ENCODE measurements at places on chromosomes 2 and 18.

DNA sequence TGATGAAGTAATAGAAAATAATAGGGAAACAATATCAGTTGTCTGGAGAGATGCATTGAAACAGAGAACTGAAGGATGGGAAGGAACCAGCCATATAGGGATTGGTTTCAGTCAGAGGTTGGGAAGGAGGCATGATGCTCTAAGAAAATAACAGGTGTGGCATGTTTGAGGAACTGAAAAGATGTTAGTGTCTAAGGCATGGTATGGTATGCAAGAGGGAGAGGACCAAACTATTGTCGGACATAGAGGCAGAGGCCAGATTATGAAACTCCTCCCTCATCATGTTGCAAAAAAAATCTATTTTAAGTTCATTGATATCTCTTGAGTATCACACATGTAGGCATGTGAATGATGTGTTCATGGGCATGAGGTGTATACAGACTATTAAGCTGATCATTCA lies 48.9 kb upstream of the EMILIN2 start:
- DNase-seq, result no peak

DNA sequence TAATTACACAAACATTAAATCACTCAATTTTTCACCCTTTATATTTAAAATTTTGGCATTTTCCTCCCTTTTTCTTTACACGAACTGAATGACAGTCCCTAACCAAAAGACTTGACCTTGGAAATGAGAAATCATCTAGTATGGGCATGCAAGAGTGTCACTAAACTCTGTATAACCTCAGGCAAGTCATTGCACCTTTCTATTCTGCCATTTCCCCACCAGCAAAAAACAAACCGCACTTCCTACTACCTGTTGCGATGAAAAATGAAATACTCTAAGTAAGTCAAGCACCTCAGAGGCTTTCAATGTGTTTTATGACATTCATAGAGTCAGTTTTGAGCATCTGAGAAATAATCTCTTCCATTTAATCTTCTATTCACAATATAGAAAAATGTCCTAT lies 44.1 kb downstream of the ANKRD44 start:
- no peak for DNase-seq

DNA sequence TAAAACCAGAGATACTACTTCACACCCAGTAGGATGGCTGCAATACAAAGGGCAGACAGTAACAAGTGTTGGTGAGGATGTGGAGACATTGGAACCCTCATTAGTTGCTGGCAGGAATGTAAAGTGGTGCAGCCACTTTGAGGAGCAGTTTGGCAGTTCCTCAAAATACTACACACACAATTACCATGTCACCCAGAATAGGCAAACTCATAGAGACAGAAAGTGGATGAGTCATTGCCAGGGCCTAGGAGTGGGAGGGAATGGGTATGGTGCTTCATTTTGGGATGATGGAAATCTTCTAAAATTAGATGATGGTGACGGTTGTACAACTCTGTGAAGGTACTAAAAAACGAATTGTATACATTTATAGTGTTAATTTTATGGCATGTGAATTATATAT lies 54.8 kb downstream of the ATP9B start:
- no peak for DNase-seq

GRCh38 chr18:3060667-3061580 lies 48.0 kb upstream of the LPIN2 start:
- DNase-seq, result no peak

GRCh38 chr2:72124376-72124775 lies 23.3 kb downstream of the CYP26B1 start:
- no peak for DNase-seq

DNA sequence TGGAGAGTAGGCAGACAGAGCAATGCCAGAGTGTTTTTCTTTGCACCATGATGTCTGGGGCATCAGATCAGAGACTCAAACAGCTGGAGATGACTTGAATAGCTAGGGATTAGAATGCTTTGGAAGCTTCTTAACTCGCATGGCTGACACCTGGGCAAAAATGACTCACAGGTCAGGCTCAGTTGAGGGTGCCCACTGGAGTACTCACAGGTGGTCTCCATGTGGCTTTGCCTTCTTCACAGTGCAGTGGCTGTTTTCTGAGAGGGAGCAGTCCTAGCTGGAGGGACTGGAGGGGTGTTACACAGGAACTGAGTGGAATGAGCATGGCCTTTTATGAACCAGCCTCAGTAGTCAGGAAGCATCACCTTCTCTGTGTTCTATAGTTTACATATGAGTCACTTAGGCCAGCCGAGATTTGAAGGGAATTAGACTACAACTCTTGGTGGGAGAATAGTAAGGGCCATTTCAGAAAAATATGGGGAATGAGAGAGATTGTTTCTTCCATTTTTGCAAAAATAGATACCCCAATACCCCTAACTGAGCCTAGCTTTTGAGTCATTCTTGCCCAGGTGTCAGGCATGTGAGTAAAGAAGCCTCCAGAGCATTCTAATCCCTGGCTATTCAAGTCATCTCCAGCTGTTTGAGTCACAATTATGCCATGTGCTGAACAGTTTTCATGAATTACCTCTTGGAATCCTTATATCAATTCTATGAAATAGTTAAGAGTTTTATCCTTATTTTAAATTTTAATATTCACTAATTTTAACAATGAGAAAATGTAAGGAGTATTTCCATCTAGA lies 7.1 kb upstream of the PPP1R1C start:
- no peak for DNase-seq

DNA sequence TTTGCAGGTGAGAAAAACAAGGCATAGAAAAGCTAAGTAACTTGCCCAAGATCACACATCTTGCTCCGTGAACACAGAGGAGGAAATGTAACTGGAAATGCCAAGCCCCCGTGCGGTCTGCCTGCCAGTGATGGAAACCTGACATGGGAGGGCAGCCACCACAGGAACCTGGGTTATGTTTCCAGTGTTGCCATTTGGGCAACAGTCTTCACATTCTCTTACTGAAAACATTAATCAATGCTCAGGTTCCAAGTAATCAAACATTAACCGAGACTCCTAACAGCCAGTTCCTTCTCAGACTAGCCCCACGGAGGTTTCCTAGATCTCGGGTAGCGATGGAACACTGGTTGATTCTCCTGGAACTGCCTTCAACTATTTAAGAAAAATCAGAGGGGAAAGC lies 2.5 kb downstream of the TGFA start:
- no peak for DNase-seq

- no peak for DNase-seq
Observed at GRCh38 chr2:172908275-172908674, 167.4 kb upstream of the MAP3K20 start.

- DNase-seq, result no peak
Observed at GRCh38 chr2:3487028-3487425, 32.3 kb downstream of the ADI1 start.

DNA sequence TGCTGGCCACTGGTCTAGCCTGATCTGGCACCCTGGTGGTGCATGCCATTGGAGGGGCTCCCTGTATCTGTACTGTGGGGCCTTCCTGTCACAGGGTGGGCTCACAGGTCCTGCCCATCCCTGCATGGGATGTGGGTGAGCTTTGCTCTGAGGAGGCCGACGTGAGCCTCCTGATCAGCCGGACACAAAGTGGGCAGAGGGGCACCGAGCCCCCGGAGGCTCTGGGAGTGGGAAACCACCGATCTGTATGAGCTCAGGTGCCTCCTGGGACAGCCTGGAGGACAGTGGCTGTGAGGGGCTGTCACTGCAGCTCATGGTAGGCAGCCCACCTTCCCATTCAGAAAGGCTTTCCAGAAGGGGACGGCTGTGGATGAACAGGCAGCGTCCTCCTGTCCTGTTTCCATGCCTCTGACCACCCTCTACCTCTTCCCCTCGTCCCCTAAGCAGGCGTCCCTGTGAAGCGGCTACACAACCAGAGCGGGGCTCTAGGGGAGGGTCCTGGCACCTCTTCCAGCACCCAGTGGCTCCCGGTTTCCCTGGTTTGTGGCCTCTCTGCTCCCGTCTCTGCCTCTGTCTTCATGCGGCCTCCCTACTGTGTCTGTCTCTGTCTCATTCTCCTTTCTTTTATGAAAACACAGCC lies 112.5 kb upstream of the OTOS start:
- DNase-seq, result no peak

- peak; percentile 64 for DNase-seq
Observed at GRCh38 chr2:40668425-40668824, 216.5 kb upstream of the SLC8A1 start.

DNA sequence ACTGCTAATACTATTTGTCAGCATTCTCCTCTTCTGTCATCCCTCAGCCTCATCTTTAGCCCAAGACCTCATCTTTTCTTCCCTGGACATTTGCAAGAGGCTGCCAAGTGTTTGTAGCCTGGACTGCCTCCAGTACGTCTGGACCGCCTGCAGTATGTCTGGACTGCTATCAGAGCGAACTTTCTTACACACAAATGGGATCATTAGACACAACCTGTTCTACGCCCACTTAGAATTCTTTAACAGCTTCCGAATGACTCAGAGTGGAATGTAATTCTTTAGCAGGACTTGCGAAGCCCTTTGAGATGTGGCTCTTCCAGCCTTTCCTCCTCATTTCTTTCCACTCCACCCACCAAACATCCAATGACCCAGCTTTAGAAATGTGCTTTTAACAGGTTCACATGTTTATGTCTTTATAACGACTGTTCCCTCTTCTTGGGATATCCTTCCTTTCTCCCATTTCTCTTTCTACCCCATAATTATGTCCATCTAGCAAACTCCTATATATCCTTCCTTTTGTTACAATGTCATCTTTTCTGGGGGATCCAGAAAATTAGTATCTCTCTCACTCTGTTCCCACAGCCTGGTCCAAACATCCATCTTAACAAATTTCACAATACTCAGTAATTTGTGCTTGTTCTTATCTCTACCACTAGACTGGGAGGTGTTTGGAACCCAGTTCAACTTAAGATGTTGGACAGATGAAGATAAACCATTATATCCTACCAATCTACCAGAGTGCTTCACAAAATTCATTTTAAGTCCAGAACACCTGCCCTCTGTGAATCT lies 171.3 kb upstream of the PGAP1 start:
- peak; percentile 89 for DNase-seq

GRCh38 chr2:219037783-219038499 lies 3.4 kb downstream of the CFAP65 start:
- no peak for DNase-seq

DNA sequence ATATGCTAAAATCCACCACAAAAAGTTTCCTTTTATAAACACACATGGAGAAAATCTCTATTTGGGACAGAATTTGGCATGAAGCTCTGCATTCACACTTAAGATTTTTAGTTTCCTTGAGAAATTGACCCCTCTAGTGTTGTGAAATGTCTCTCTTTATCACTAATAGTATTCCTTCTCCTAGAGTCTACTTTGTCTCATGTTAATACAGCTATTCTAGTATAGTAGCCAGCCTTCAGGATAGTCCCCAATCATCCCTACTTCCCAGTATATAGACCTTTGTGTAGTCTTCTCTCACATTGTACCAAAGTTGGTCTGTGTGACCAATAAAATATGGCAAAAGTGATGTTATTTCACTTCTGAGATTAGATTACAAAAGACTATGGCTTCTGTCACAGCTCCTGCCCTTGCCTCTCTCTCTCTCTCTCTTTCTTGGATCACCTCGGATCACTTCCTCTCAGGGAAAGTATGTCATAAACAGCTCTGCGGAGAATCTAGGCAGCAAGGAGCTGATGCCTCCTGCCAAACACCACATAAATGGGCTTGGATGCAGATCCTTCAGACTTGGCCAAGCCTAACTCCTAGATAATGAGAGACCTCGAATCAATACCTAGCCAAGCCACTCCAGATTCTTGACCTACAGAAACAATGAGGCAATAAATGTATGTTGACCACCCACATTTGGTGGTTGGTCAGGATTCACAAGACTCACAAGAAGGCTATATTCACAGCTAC lies 59.7 kb upstream of the NABP1 start:
- no peak for DNase-seq

DNA sequence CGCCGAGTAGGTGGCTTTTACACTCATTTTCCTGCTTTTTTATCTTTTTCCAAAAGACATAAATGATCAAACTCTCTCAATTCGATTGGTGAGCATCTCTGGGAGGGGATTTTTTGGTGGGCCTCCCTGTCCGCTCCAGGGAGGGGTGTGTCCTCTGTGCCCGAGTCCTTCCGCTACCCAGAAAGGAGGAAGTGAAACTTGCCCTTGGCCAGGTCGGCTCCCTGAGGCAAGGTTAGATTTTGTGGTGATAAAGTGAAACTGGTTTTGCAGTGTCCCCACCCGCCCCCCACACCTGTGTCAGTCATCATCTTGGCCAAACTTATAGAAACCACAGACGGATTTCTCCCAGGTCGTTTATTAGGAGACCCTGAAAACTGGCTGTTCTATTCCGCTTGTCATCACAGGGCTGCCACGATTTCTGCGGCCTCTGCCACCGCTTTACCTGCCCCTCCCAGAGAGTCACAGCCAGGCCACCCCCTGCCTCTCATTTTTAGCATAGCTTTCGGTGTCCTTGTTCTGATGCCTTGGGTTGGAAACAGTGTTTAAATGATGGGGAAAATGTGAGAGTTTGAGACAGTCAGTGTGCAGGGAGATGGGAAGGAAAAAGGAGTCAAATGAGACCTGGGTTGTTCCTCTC lies 93.6 kb downstream of the SH3BP4 start:
- no peak for DNase-seq

- DNase-seq, result no peak
Observed at GRCh38 chr2:77520641-77521547, 1.3 kb downstream of the LRRTM4 start.

- DNase-seq, result no peak
Observed at GRCh38 chr2:84613082-84613481, 96.8 kb downstream of the DNAH6 start.

All from fibroblast of upper back skin (primary cell).